Activated naive CD4-positive, alpha-beta T cell (primary cell): ENCODE measurements at places on chromosomes 2 and 18.

DNA sequence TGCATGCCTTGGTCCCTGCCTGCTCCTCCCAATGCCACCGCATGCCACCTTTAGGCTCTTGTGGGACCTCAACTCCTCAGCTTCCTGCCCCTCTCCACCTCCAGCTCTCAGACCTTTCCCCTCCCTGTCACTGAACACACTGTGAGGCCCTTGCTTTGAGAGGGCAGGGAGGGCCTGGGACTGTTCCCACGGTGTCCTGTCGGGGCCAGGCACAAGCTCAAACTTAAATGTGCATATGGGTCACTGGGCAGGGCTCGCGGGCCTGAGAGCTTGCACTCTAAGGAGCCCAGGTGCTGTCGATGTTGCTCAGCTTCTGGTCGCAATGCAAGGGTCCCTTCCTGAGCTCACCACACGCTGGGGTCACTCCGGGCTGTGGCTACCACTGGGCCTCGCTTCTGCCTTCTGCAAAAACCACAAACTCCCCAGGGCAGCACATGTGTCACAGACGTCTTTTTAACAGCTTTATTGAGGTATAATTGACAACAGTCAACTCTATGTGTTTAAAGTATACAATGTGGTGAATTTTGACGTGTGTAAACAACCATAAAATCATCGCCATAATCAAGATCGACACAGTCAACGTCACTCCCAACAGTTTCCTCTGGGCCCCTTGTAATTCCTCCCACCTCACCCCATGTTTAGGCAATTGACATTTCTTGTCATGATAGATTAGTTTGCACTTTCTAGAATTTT is 11.9 kb upstream of the B3GNT7 start:
- DNase-seq = no peak

DNA sequence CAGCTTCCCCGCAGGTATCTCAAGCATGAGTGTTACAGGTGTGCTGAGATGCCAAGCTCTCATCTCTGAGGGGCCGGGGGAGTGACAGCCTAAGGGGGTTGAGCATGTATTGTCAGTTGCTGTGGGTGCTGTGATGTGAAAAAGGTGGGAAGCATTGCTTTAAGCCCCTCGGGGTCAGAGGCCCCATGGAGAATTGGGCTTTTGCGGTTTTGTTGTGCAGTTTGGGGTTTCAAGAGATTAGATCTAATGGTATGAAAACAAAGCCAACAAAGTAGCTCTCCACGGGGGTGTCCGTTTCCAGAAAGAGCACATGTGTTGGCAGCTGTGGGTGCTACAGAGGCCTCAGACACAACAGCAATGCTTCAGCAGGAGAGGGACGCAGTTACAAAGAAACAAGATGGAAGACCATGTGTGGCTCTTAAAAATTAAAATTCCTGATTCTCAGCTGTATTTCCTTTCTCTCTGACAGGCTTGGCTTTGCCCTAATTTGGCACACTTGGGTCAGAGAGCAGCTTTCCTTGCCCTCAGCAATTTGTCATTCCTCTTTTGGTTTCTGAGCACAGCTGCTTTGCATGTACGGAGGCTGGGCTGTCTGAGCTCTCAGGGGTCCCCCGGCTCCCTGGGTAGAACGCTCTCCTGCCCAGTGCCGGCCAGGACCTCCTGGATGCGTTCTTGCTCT is 69.9 kb downstream of the TMEM247 start:
- DNase-seq = no peak

GRCh38 chr18:33495278-33495677 is 54.8 kb upstream of the CCDC178 start:
- no peak for DNase-seq

DNA sequence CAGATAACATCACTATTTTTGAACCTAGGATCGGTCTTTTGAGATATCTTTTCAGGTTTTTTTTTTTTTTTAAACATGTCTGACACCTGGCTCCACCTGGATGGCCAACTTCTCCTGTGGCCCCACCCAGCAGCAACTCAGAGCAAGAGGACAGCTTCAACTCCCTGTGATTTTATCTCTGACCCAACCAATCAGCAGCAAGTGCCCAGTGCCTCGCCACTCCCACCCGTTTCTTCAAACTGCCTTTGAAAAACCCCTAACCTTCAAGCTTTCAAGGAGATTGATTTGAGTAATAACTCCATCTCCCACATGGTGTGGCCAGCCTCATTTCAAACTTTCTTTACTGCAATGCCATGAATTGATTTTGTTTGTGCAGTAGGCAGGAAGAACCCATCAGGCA is 19.0 kb downstream of the MYO3B start:
- no peak for DNase-seq

GRCh38 chr18:75016025-75016717 is 192.8 kb downstream of the PTGR3 start:
- DNase-seq = no peak

DNA sequence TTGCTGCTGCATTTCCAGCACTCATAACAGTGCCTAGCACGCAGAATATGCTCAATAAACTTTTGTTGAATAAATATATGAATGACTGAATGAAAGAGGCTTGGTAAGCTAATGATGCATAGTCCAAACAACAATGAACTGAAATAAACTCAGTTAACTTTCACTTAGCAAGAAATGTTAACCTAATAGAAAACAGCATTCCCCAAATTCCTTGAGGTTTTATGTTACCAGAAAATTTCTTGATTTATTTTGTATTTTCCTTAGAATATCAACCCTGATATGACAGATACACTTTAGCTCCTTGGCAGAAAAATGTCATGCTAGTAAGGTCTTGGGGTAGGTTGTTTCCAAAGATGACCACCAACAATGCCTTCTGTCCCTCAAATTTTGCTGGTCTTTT is 217.4 kb downstream of the KCNE4 start:
- no peak for DNase-seq

DNA sequence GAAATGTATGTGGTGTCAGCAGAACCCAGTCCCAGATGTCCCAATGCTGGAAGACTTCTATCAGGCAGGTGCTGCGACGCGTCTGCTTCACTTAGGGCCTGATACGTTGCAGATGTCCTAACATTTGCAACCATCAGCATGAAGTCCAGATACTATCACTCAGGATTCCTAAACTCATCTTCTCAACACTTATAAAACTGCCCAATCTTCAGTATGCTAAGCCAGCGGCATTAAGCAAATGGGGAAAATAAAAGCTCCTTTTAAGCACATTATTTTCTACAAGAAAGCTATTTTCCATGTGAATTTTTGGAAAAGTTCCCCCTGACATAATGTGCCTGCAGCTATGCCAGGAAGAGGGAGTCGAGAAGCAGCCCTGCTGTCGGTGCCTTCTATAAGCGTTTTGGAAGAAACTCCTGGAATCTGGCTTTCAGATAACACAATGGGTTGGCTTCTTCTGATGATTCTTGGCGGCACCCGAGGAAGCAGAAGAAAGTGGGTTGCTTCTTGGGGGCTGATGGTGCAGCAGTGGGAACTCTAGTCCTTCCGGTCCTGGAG is 60.7 kb upstream of the ITGA6 start:
- DNase-seq = no peak

DNA sequence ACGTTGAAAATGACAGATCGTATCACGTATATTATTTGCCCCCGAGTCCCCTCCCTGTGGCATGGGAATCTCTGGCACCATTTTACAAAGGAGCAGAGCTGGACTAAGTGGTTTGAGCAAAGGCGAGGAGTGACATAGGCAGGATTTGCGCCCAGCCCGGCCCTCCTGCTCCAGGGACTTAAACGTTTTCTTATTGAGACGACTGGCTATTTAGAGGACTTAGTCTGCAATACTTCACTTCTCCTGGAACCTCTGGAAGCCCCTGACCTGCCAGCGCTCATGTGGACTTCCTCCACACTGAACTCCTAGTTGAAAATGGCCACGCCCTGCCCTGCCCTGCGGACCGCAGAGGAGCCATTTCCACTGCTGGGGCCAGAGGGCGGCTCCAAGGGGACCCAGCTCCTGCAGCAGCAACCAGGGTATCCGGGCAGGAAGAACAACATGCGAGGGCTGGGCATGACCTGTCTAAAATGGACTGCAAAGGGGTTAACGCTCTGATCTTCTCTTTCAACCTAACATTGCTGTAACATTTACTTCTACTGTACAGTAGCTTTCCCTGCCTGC is 690.7 kb downstream of the LRP1B start:
- DNase-seq = no peak

DNA sequence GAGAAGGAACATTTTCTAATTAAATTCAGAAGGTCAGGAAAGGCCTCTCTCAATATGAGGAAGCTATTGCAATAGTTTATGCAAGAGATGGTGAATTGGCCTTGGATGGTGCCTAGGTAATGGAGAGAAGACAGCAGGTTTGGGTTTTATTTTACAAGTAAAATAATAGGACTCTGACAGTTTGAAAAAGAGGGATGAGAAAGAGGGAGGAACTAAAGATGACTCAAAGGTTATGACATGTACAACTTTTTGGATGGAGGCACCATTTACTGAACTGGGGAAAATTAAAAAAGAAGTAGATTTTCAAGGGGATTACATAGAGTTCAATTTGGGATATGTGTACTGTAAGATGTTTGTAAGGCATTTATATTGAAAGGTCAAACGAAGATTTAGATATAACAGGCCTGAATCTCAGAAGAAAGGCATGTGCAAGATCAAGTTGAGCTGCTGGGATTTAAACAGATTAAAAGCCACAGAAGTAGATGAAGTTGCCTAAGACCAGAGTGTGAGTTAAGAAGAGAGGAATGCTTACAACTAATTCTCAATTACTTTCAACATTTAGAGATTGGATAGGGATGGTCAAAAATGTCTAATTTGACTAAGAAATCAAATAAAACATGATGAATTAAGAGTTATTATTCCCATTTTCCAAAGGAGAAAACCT is 12.3 kb upstream of the ASNSD1 start:
- DNase-seq = no peak

DNA sequence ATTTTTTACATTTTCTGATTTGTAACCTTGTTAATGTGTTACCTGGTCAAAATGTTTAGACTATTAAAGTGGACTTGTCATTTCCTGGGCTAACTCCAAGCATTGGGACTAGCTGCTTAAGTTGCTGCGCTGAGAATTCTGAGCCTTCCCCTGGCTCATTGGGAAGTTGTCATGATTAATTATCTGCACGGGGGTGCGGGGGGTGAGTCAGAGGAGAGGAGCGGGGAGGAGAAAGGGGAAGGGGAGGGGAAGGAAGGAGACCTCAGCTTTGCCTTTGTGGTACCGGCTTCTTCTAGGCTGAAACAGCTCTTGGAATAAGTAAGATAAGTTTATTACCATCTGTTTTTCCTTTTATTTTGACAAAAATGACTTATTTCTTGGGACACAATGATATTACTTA is 52.9 kb upstream of the APCDD1 start:
- no peak for DNase-seq

DNA sequence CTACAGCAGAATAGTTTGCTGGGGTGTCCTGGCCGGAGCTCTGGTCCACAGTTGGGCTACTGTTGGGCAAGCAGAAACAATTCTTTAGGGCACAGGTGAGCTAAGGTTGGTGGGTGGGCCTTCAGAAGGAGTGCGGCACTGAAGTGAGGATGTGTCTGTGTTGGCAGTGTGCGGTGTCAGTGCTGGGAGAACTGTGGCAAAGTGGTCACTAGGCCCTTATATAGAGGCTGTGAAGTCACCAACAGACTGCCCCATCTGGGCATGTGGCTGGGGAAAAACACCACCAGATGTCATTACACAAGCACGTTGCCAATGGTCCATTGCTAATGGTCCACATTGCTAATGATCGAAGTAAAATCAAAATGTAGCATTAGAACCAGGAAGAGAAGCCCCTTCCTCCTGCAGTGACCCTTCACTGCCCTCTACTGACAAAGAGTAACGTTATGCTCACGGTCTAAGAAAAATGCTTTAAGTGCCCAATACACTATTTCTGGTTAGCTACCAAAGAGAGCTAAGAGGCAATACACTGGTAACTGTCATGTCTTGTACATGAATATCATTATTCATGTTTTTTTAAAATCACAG is 21.3 kb downstream of the SCN1A start:
- no peak for DNase-seq

DNA sequence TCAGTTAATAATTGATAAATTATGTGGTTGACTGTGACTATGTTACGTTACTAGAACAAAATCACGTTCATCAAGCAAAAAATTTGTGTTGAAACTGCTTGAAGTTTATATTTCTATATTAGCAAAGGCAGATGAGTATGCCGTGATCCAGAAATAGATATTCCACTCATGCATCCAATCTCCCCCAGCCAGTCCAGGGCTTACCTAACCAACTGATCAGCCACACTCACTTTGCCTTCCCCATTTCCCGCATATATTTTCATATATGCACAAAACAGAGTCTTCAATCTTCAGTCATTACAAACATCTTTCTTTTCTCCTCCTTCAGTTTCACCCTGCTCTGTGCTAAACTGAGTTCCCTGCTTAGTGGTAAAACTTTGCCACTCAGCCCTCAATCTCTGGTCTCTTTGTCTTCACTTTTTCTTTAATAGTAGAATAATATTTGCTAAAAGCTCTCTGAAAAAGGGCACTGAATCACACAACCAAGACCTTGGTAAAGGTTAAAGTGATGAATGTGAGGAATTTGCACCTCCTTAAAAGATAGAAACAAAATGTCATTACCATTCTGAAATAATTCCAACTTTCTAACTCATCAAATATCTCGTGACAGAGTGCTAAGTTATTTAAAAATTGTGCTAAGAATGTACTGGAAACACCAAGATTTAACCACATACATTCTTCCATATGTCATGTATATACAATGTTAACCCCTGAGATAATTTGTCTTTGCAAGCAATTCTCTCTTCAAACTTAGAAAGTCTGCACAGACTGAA is 893.2 kb upstream of the CRIM1 start:
- DNase-seq = no peak

DNA sequence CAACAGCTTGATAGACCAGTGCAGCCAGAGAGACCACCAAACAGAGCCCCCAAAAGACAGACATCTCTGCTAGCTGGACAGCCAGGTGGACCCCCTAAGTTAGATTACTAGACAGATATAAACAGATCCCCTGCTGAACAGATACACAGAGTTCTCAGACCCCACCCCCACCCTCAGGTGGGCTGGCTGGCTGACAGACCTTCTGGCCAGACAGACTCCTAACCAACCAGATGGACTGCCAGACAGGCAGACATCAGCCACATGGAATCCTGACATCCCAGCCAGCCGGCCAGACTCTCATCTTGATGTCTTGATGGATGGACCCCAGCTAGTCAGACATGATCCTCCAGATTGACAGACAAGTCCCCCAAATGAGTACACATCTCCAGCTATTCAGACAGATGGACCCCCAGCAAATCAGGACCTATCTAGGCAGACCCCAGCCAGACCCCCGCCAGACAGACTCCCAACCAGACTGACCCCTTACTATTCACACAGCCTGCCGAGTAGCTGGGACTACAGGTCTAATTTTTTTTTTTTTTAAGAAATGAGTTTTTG is 18.0 kb downstream of the PTPN18 start:
- DNase-seq = no peak

DNA sequence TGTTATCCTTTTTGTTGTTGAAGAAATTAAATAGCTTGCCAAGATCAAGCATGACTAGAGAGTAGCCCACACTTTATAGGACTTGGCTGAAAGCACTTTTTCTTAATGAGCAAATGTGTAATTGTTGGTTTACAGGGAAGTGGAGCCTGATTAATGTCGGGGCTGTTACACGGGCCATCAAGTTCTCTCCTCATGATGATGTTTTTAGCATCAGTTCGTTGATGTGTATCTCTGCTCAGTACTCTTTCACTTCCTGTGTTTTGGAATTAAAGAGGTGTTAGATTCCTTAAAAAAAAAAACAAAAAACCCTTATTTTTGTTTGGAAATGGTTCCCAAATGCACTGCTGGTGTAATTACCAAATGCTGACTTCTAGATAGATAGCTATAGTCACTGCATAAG is 114.2 kb downstream of the PTPRM start:
- no peak for DNase-seq

- DNase-seq = no peak
These were observed 81.9 kb downstream of the EPB41L5 start for GRCh38 chr2:120094795-120095194.

- no peak for DNase-seq
These were observed 252.2 kb upstream of the CDH7 start for GRCh38 chr18:65498605-65499004.

GRCh38 chr18:29181151-29181901 is 1004.4 kb upstream of the CDH2 start:
- DNase-seq = no peak
